MM.1S (cell line): ENCODE measurements at places on chromosomes 11 and 22.
A peak's percentile ranks its signal among the peaks of the same experiment; 100 is the strongest.

GRCh38 chr11:13183094-13183825 is 94.3 kb upstream of the BMAL1 start:
- peak; percentile 50 for DNase-seq

GRCh38 chr22:50222508-50222907 is 21.7 kb downstream of the SELENOO start:
- no peak for DNase-seq

DNA sequence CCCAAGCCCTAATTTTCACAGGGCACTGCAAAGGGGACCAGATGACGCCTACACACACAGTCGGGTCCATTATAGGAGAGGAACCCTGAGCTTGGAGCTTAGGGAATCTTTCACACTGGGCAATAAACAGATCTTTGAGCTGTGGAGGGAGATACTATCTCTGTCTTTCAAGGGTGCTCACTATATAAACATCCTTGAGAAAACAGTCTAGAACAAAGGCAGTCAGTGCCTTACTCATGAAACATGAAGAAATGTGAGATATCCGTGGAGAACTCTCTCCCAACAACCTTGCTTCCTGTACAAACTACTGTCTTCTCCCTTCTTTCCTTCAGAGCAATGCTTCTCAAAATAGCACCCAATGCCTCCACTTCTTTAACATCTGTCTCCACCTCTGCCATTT is 109.0 kb upstream of the APOA1 start:
- DNase-seq: no peak

DNA sequence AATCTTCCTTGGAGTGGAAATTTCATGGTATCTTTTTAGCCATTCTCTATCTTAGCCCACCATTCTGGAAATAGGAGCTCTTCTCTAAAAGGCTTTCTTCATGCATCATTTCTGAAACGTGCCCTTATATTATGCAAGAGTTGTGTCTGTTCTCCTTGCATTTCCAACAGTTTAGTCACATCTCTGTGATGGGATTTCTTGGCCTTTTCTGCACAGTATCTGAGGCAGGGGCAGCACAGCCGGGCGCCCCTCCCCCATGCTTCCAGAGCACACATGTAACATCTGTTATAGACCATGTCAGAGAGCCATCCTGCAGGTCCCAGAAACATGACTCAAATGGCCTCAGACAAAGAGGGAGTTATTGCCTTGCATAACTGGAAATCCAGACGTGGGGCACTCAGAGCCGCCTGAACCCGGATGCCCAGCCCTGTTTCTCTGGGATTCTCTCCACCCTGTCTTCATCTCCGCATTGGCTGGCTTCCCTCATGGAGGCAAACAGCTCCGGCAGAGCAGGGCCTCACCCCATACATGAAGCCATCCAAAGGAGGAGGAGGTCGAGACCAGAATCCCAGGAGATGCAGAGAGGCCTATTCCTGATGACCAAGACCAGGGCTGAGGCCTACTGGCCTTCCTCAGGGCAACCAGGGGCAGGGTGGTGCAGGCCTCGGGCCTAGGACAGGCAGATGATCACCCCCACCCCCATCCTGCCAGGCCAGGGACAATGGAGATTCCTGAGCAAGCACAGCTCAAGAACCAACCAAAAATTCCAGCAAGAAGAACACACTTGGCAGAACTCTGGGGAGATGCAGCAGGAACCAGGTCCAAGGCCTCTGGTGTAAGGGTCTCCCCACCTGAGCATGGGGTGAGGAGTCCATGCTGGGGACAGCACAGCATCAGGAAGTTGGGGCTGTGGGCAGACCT is 61.3 kb downstream of the IGLL5 start:
- peak; percentile 4 for DNase-seq

- no peak for DNase-seq
Measured at GRCh38 chr22:30057375-30057774, 22.9 kb upstream of the HORMAD2 start.

- no peak for DNase-seq
Measured at GRCh38 chr11:124829986-124830385, 29.8 kb upstream of the MSANTD2 start.

GRCh38 chr11:110478410-110478809 is 48.7 kb downstream of the FDX1 start:
- DNase-seq: no peak
